ENCODE measurements at places on chromosomes 12 and 14.
A peak's percentile ranks its signal among the peaks of the same experiment; 100 is the strongest.

DNA sequence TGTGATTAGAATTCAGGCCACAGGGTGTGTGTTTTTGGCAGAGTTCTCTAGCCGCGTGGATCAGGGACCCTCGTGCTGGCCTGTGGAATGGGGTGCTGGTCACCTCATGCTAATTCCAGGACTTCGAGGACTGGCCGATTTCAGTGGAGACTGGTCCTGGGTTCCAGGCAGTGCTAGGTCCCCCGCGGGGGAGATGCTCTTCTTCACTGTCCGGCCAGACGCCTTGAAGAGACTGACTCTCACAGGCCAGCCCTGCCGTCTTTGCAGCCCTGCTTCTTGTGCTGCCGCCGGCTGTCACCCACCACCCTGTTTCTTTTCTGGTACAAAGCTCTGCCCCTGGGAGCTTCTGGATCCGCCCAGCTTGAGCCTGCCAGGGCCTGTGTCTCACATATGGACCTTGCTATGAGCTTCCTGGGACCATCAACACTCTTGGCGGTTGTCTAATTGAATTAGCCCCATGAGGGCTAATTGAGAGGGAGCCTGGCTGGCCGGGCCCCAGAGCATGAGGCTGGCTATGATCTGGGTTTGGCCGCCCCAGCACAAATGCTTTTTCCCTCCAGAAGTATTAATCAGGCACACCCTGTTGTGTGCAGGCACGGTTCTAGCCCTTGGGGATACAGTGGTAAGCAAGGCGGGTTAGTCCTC lies 8.2 kb downstream of the MLXIP start:
- no peak for DNase-seq

DNA sequence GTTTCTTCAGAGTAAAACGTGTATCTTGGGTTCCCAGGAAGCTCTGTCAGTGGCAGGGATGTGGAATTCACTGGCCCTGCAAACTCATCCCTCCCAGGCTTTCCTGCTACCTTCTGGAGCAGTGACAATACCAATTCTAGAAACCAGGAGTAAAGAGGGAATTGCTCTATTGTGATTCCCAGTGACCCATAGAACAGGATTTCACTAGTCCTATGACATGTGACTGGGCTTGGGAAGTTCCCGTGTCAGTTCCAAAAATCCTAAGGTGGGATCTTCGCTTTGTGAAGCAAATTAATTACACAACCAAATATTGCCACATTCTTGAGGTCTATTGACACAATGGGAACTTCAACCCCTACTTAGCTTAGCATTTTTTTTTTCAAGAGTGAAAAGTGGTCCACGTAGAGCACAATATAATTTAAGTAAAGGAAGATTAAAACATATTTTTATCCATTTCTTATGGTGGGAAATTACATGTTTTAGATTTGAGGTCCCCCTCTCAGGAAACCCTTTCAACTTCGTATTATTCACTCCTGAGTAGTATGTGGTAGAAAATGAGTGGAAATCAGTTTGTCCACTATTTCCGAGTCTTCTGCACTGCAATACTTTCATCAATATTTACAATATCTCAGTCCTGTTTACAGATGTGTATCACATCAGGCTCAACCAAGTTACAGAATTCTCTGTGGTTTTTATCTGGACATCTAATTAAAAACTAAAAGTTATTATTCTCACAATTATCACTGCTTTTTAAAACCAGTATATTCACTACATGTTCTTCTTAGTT lies 88.9 kb upstream of the SOX5 start:
- DNase-seq: no peak

DNA sequence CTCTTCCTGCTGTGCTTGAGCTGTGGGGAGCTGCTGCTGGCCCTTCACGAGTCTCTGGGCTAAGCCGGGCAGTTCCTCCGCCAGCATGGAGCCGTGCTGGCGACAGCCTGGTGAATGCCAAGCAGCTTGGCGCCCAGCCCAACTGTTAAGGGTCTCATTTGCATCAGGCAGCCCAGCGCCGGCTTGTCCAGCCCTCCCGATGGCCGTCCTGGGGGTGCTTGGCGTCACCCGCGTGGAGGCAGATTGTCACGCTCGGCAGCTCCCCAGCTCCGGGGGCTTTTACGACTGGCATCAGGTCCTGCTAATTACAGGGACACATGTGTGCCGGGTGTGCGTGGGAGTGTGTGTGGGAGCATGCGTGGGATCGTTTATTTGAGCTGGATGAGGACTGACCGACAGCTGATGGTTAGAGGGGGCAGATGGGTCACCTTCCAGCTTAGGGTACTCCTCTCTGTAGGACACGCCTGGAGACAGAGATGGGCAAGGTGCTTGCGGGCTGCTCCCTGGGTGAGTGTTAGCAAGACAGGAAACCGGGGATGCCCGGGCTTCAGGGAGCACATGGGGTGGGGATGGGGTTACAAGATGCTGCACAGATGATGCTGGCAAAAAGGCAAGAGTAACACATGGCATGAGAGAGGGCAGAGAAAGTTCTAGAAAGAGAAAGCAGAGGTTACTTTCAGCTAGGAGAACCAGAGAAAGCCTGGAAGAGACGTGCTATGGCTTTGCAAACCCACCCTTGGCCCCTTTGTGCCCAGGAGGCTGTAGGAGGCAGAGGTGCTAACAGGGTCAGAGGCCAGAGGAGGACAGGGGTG lies 64.1 kb downstream of the KIF26A start:
- no peak for DNase-seq

- DNase-seq: no peak
These were observed 68.5 kb upstream of the CSRP2 start for GRCh38 chr12:76947304-76947703.

- DNase-seq: no peak
These were observed 162.6 kb upstream of the PLEKHG7 start for GRCh38 chr12:92539976-92540781.

DNA sequence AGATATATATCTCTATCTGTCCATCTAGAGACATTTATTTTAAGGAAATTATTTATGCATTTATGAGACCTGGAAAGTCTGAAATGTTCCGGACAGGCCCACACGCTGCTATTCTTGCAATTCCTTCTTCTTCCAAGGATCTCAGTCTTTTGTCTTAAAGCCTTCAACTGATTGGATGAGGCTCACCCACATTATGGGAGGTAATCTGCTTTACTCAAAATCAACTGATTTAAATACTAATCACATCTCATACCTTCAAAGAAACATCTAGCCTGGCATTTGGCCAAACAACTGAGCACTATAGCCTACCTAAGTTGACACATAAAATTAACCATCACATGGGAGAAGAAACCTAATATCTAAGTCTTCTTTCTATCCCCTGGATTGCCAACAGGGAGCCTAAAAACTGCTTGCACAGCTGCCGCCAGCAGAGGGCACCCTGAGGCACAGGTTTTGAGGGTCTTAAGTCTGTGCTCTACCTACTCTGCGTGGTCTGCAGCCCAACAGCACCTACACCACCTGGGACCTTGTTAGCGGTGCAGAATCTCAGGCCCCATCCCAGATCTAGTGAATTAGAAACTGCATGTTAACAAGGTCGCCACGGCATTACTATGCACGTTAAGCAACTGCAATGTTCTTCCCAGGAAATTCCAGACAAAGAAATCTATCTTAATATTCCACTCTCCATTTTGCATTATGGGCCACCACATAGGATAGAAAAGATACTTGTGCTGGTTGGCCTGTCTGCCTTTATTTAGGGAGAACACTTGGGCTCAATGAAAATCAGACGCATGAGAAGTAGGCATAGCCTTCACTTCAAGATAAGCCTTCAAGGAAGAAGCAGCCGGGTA lies 249.7 kb downstream of the FOXG1 start:
- no peak for DNase-seq

DNA sequence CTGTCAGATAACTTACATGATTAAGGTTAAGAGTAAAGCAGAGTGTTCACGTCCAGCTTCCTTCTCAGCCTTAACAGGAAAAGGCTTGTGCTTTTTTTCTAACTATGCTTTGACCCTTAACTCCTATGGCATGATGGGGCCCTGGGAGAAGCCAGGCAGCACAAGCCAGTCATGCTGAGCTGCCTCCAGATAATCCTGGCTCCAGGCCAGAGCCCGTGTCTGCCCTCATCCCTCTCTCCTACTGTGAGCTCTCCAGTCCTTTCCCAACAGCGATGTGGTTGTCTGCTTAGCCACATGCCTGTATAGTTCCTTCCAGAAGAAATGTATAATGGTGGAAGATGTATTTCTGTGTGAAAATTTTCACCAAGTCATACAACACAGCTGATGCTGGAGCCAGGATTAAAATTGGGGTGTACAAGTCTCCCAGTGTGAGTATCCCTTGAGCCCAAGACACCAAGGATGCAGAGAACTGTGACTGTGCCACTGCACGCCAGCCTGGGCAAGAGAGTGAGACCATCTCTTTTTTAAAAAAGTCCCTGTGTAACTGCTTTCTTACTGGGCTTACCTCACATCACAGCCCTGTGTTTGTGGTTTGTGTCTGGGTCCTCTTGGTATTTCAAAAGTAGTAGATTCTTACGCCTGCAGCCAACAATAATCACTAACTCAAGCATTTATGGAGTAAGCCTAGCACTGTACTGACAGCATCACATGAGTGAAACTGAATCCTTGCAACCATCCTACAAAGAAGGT lies 7.9 kb upstream of the ITFG2 start:
- no peak for DNase-seq

DNA sequence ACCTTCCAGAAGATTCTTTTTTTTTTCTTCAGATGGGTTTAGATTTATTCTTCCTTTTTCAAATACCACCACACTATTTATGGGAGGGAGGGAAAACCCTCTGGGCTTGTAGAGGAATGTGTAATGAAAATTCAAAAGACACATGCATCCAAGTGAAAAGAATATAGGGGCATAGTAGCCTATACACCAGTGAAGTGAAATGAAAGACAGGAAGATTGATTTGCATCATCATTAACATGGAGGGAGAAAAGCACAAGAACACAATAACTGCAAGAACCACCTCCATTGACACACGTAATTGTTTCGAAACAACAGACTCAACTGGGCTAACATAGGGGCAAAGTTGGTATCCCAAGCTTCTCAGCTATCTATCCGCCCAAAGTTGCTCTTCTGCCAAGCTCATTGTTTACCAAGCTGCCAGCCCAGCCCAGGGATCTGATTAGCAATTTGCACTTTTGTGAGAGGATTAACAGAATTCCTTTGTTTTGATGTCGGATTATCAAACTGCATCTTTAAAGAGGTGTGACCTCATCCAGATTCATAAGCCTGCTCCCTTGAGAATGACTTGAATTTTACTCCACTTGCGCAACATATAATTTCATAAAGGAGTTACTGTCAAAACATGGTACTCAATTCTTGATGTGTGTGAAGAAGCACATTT lies 430.5 kb upstream of the SOX5 start:
- no peak for DNase-seq

DNA sequence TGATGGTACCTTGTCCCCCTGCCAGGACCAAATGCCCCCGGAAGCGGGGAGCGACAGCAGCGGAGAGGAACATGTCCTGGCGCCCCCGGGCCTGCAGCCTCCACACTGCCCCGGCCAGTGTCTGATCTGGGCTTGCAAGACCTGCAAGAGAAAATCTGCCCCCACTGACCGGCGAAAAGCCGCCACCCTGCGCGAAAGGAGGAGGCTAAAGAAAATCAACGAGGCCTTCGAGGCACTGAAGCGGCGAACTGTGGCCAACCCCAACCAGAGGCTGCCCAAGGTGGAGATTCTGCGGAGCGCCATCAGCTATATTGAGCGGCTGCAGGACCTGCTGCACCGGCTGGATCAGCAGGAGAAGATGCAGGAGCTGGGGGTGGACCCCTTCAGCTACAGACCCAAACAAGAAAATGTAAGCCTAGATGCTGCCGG lies 410 bp downstream of the MYF6 start:
- DNase-seq: no peak

DNA sequence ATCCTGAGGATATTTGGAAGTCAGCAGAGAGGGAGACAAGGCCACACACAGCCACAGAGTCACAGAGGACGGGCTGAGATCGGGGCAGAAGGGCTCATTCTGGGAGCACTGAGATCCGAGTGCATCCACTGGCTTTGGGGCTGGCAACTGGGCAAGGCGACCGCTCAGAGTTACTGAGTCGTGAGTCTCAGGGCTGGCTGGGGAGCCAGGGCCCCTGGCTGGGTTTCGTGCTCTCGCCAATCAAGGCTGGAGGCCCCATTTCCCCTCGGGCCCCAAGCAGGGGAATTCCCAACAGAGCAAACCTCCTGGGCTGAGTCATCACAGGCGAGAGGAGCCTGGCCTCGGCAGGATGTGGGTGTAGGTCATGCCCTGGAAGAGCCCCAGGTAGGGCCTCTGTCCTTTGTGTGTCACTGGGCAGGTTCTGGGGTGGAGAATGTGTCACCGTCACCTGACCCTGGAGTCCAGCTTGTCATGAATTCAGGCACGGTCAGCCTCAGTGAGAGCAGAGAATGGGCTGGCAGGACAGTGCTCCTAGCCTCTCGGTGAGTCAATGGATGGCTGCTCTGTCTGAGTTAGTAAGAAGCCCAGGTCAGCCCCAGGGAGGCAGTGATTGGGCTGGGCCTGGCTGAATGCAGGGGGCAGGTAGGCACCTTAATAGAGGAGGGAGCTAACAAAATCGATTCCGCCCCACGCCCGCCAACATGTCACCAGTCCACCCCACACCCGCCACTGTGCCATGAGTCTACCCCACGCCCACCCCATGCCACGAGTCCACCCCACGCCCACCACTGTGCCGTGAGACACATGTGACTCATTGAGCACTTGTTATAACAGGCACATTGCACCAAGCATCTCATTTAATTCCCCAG lies 16.9 kb downstream of the ASB2 start:
- DNase-seq: peak; percentile 86

- DNase-seq: no peak
These were observed 334.6 kb downstream of the SYT1 start for GRCh38 chr12:79199166-79199565.

GRCh38 chr14:55123852-55124639 lies 5.0 kb upstream of the LGALS3 start:
- DNase-seq: no peak

- no peak for DNase-seq
These were observed 647 bp downstream of the LGMN start for GRCh38 chr14:92747701-92748258.

- DNase-seq: no peak
These were observed 14.1 kb downstream of the DRAM1 start for GRCh38 chr12:101891462-101891971.

GRCh38 chr12:13992106-13992505 lies 10.7 kb upstream of the GRIN2B start:
- no peak for DNase-seq

GRCh38 chr14:72008666-72009065 lies 76.4 kb downstream of the RGS6 start:
- DNase-seq: no peak

GRCh38 chr14:39229601-39230110 lies 4.1 kb upstream of the MIA2 start:
- DNase-seq: no peak

GRCh38 chr12:103840876-103841689 lies at the start of gene NT5DC3:
Gene NT5DC3 (minus strand): TSS chr12:103841234. CDS start chr12:103841156, 78 bp downstream.
- DNase-seq: peak; percentile 80
